Thyroid gland (tissue), 4 donors: ENCODE measurements at places on chromosomes 16 and 17. TPM values are rescaled to one million over a fixed set of nuclear protein-coding genes. Genes with fewer than 3 reads are reported as not detected.

GRCh38 chr17:319266-319665 is 33.3 kb downstream of the RPH3AL start:
- DNase-seq = no peak

DNA sequence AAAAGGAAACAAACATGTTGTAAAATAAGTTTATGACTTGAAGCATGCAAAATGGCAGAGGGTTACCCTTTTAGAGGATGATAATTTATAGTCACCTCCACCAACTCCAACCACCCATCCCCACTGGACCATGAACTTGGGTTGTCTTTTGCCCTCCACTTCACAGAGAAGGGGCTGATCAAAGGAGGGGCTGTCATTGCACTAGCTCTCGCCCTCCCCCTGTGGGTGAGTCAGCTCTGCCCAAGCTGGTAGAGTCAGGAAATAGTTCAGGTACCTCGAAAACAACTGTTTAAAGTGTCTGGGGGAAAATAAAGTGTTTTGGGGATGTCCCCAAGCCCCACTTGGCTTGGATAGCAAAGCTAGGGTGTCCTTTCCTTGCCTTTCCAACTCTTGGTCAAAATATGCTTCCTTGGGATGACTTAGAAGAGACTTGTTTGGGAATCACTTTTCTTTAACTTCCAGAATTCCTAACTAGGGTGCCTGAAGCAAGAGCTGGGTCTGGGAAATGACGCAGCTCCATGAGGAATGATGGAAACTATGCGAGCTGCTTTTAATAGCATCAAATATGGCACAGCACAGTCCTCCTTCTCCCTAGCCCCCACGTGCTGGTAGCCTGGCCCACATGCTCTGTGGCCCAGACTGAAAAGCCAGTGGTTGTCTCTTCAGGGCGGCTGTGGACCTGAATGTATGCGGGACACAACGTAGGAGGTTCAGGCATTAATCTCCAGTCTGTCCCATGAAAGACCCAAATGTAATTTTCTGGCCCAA is 40.7 kb downstream of the TBX4 start:
- no peak for DNase-seq

The CCT6B gene
- 4.4 TPM for total RNA-seq

The TK1 gene
- total RNA-seq = 2.3 TPM

The CLEC19A gene
- not detected for total RNA-seq
